Activated CD4-positive, alpha-beta T cell treated with anti-CD3 and anti-CD28 coated beads, Interleukin-2, amount 50 U/mL, for 48 hours (primary cell): ENCODE measurements at places on chromosomes 12 and 14.

GRCh38 chr14:97458661-97459579, 661.7 kb downstream of the VRK1 start:
- DNase-seq: peak; percentile 87

GRCh38 chr12:8958066-8958465, 8.6 kb upstream of the M6PR start:
- DNase-seq: no peak

GRCh38 chr14:74846968-74847665, 28.8 kb downstream of the PROX2 start:
- no peak for DNase-seq

- DNase-seq: no peak
Observed at GRCh38 chr12:19131025-19131444, 1.5 kb downstream of the PLEKHA5 start.

DNA sequence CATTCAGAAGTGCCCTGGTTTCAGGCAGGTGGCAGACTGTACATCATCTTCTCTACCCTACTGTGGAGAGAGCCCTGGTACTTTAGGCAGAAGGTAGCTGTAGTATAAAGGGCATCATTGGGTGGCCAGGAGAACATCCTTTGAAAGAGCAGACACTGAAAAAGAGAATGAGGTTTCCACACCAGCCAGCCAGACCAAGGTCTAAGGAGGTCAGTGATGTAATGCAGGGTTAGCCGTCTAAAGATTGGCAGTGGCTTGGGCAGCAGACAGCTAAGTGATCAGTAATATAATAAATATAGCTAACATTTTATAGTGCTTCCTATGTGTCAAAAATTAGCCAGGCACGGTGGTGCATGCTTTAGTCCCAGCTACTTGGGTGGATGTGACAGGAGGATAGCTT, 12.0 kb downstream of the ZBTB25 start:
- no peak for DNase-seq

DNA sequence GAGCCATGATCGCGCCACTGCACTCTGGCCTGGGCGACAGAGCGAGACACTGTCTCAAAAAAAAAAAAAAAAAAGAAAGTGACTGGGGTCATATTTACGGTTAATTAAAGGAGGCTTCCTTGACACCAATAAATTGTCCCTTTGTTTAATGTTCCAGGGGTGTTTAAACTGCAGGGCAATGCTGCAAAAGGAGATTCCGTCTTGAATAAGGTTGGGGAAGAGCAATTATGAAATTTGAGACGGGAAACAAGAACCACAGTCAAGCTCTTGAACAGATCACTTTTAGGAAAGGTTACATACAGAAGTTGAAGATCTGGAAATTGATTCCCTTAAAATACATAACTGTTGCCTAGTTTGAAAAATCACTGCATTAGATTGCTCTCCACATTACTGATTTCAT, 292.9 kb downstream of the DAD1 start:
- DNase-seq: no peak

DNA sequence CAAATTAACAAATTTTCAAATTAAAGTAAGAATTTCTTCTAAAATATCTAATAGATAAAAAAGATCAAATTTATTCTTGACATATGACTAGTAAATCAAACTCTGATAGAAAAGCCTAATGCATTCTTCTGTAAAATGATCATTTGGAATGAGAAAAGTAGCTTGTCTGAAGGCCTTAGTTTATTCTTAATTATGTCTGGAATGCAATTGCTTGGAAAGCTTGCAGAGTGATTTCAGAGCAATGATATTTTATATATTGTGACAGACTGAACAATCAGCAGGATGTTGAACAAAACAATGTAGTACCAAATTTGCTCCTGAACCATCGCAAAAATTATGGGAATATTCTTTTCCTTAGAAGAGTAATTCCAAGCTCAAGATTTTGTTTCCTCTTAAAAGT, 789.6 kb upstream of the NOVA1 start:
- no peak for DNase-seq

DNA sequence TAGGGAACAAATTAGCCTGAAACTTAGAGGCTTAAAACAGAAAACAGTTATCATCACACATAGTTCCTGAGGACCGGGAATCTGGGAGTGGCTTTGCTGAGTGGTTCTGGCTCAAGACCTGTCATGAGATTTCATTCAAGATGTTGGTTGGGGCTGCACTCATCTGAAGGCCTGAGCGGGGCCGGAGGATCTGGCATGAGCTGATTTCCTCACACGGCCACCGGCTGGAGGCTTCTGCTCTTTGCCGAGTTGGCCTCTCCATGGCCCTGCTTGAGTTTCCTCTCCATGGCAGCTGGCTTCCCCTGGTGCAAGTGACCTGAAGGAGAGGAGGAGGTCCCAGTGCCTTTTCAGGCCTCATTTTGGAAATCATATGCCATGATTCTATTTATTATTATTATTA, 128.1 kb downstream of the PAPOLA start:
- DNase-seq: no peak

GRCh38 chr14:76669770-76670169, 91.5 kb upstream of the VASH1 start:
- DNase-seq: no peak

DNA sequence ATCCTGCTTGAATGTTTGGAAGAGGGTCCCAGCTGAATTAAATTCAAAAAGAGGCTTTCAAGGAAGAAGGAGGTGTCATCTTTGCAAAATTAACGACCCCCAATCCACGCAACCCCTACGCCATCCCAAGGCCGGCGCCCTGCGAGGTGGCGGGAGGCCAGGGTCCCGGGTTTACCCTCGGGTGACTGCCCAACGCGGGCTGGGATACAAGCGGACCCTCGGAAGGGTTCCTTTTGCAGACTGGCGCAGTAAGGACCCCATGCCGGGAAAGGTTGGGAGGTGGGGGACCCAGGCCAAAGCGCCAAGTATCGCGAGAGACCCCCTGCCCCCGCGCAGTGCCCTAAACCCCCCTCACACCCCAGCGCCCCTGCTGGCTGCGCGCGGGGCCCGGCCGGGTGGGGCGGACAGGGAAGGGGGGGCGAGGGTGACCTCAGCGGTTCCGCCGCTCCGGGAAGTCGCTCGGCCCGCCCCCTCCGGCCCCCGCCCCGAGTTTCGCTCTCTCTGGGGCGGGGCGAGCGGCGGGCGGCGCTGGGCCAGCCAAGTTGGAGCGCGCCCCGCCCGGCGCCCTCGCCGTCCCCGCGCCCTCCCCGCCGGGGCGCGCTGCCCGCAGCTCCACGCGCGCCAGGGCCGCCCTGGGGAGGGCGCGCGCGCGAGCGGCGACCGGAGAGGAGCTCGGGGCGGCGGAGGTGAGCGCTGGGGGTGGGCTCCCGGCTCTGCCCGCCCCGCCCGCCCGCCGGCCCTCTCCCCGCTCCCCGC, 708 bp upstream of the ZBTB42 start:
- peak; percentile 81 for DNase-seq

DNA sequence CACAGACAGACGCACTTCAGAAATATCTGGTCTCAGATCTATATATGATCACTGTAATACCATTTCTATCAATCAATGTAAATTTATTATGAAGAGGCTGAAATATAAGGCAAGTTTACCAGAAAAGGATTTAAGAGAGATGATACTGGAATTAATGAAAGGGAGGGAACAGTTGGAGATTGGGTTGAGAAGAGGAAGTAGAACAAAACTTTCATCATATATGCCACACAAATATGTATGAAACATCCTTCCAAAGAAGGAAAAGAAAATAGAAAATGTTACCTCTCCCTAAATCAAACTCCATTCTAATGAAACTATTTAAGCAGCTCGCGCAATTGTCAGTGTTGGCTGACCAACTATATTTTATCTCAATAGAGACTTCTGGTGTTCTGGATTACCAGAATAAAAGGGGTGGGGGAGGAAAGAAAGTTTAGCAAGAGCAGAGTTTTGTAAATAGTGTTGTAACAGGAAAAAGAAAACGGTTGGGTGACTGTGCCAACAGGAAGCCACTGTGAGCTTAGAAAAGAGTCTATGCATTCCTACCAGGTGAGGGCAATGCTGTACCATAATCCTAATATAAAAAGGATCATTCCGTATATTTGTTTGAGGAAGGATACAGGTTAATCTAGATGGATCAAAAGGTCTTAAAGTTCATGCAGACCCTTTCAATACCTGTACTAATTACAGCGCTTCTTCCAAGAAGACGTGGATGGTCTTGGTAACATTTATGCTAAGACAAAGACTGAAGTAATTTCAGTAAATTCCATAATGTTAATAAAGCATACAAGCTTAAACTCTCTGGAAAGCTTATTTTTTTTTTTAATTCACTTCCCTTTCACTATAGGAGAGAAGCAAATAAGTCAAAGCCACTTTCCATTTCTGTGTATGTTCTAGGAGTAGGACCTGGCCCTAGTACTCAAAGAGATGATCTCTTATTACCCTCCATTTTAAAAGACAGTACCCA, 14.5 kb upstream of the LLPH start:
- DNase-seq: no peak

DNA sequence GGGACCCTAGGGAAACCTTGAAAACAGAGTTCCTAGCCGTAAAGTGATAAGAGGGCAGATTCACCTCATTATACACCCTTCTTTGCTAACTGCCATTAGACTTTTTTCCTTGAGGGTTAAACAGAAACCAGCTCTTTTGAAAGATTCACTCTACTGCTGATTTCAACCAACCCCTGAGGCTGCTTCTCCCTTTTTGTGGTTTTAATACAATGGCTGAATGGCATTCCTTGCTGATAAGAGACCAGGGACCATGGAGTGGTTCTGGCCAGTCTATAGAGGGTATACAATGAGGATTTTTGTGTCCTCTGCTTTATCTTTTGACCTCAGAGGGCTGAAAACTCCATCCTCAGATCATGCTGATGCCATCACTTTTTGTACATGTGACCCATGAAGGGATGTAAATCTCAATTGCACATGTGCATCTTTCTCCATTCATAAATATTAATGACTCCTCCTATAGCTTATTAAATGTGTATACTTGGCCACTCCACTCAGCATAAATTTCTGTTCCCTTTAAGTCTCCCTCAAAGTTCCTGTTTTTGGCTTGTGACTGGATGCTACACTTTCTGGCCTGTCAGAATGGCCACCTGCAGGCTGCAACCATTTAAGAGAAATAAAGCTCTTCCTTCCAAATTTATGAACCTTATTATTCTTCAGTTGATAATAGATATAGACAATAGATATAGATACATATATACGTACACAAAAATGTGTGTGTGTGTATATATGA, 233.8 kb upstream of the SEL1L start:
- DNase-seq: no peak

DNA sequence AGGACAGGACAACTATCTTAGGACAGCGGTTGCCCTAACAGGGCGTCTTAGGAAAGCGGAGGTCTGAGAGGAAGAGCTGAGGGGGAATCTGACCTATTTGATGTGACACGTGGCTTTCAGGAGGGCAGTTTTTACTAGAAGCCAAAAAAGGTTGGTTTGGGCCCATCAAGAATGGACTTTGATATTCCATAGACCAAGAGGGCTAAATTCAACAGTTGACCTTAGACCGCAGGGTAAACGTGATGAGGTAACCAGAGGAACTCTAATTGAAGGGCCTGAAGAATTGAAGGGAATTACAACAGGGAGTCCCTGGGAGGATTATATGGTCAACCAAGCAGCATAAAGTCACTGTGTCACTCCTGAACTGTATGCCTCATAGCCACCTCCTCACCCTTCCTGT, 11.5 kb downstream of the C1S start:
- DNase-seq: no peak

- no peak for DNase-seq
Observed at GRCh38 chr14:23245282-23245681, 7.5 kb downstream of the RNF212B start.

DNA sequence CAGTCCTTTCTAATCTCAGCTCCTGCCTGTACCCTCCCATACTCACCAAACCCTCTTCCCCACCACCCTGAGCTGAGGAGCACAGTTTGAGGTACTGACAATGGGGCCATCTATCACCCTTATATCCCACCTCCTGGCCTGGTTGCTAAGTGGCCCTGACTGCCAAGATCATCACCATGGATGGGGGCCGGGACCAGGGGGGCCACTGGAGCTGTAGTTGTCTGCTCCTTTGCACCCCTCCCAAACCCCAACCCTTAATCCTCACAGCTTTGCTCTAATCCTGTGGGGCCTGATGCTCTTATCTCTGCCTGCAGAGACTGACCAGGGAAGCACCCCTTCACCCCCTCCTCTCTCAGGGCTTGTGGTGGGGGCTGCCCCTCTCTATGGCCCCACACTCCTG, 395 bp upstream of the GNB3 start:
- no peak for DNase-seq
